EL (cell line): ENCODE measurements at places on chromosomes 7 and 10.

DNA sequence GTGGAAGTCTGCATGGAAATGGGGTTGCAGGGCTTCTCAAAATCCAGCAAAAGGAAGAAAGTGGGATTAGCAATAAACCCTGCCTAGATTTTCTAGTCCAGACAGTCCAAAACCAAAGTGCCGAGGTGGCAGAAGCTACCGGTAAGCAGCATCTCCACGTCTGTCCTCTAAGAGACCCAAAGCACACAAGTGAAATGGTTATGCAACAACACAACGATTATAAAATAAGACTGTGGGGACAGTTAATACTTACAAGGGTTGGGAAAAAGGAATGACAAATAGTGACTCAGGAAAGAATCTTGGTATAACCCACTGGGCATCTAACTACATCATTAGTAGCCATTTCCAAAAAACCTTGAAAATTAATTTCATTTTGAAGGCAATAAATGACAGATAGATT lies 24.7 kb downstream of the CREB3L2 start:
- DNase-seq: no peak

- no peak for DNase-seq
These were observed 69.1 kb upstream of the WAC start for GRCh38 chr10:28463676-28464395.

- peak; percentile 57 for DNase-seq
These were observed 20.4 kb downstream of the SH2B2 start for GRCh38 chr7:102306916-102307677.

DNA sequence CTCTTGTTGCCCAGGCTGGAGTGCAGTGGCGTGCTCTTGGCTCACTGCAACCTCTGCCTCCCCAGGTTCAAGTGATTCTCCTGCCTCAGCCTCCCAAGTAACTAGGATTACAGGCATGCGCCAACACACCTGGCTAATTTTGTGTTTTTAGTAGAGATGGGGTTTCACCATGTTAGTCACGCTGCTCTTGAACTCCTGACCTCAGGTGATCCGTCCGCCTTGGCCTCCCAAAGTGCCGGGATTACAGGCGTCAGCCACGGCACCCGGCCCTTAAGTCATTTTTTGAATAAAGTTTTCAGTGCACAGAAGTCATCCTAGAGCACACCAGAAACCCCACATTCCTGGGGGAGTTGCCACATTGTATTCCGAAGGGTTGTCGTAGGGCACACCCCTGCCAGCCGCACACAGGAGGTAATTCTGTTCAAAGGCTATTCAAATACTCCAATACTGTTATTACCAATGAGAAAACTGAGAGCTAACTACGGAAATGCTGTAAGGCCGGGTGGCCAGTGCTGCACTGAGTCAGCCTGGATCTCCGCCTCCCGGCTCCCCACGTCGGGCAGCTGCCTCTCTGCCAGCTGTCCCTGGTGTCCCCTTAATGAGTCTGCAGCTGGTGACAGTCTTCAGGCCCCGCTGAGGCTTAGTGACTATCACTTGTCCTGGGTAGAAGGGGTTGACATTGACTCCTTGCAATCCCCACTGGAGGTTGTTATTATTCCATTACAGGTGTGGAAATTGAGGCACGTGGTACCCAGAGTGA lies 8.6 kb upstream of the RFC2 start:
- DNase-seq: no peak

DNA sequence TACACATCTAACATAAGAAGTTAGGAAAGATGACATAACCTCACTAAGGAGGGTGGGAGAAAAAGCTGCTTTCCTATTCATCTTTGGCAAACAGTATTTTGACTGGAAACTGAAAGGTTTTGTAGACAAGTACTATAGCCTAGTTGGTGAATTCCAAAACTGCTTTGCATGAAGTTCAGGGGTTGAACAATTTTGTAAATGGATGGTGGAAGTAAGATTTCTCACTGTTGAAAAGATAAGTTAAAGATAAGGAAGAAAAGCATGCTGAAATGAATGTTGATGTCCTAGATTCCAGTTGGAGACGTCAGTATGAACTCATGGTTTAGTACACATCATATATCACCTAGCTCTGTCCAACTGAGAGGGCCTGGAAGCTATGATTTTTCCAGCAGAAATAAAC lies 159.1 kb upstream of the FEZF1 start:
- no peak for DNase-seq

GRCh38 chr7:78052112-78052511 lies 253.5 kb downstream of the PHTF2 start:
- no peak for DNase-seq

DNA sequence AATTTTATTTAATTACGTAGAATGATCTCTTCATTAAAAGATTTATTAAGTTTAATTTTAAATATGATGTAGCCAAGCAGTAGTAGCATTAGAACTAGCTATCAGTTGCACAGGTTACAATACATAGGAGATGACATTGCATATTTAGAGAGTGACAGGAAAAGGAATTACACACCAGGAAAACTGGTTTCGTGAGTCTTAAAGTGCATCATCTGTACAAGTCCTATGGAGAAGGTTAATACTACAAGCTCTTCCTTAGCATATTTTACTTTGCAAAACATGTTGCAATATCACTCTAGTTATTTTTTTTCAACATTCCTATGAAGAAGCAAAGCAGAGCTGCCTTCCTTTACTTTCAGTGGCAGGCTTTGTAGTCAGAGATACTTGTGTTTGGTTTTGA lies 20.2 kb upstream of the SEM1 start:
- no peak for DNase-seq

GRCh38 chr7:129037585-129037984 lies 17.3 kb downstream of the TNPO3 start:
- DNase-seq: no peak

DNA sequence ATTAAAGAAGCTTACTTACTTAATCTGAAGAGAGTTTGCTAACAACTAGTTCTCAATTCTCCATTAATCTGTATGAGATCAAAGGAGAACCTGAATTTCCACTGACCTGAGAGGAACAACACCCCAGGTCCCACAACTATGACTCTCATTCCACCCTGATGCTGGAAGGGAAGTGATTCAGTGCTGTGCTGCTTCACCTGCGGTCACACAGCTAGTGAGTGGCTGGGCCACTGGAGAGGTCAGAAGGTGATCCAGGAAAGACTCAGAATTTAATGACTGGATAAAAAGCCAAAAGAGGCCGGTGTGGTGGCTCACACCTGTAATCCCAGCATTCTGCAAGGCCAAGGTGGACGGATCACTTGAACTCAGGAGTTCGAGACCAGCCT lies 23.6 kb downstream of the SORBS1 start:
- DNase-seq: no peak

DNA sequence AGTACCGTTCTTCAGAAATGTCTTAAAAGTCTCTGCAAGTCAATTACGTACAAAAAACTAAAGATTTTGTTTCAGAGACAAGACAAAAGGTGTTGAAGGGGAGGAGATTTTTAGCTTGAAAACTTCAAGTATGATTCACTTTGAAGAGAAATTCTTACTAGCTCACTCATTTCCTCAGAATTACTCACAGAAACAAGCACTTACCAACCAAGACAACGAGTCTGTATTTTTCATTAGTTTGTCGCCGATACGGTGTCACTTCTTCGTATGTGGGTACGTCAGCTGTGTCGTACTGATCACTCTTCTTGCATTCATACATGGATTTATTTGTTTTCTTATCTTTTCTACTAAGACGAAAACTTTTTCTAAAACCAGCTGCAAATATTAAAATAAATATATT lies 90.6 kb upstream of the ODAD2 start:
- peak; percentile 85 for DNase-seq

DNA sequence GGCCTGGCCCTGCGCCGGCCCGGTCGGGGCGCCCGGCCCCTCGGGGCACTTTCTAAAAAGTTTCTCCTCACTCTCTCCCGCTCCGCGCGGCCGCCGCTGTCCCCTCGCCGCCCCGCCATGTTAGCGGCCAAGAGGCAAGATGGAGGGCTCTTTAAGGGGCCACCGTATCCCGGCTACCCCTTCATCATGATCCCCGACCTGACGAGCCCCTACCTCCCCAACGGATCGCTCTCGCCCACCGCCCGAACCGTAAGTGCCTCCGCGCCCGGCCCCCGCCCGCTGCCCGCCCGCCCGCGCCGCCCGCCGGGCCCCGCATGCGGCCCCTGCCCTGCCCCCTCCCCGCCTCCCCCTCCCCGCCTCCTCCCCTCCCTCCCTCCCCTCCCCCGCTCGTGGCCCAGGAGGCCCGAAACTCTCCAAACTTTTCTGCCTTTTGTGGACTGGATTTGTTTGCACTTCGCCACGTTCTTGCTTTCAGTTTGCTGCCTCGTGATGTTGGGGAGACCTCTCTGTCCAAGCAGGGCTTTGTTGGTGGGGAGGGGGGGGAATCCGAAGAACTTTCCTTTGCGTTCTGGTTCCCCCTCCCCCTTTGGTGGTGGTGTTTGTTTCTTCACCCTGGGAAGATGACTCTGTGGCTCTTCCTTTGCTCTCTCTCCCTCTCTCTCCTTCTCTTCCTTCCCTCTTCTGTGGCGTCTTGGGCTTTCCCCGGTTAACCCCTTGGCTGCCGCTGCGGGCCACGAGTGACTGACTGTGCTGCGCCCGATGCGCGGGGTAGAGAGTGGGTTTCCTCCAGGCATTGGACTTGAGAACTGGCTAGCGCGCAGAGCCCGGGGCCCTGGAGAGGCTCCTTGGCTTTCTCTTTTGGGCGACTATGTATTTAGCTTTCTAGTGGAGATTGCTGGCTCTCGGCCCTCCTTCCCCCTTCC lies 1.6 kb downstream of the TCF7L2 start:
- DNase-seq: peak; percentile 86

DNA sequence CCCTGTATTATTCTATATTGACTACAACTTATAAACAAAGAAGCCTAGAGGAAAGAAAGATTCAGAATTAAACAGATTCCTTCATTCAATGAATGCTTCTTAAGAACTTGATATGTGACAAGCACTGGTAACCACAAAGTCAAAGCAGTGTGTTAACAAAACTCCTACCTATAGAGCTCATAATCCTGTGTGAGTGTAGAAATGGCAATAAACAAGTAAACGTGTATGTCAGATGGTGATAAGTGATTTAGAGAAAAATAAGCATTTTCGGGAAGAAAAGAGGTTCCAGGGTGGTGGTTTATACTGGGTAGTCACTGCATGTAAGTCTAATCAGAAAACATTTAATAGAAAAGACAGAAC lies 141.3 kb downstream of the JMJD1C start:
- no peak for DNase-seq

GRCh38 chr10:106519376-106520030 lies 645.0 kb downstream of the SORCS1 start:
- peak; percentile 21 for DNase-seq
